Activated naive CD4-positive, alpha-beta T cell (primary cell): ENCODE measurements at places on chromosomes 12 and 14.

- DNase-seq = no peak
These were observed 7.0 kb downstream of the CLEC1B start for GRCh38 chr12:9991876-9992275.

- DNase-seq = no peak
These were observed 46.7 kb downstream of the RIN3 start for GRCh38 chr14:92560106-92560865.

DNA sequence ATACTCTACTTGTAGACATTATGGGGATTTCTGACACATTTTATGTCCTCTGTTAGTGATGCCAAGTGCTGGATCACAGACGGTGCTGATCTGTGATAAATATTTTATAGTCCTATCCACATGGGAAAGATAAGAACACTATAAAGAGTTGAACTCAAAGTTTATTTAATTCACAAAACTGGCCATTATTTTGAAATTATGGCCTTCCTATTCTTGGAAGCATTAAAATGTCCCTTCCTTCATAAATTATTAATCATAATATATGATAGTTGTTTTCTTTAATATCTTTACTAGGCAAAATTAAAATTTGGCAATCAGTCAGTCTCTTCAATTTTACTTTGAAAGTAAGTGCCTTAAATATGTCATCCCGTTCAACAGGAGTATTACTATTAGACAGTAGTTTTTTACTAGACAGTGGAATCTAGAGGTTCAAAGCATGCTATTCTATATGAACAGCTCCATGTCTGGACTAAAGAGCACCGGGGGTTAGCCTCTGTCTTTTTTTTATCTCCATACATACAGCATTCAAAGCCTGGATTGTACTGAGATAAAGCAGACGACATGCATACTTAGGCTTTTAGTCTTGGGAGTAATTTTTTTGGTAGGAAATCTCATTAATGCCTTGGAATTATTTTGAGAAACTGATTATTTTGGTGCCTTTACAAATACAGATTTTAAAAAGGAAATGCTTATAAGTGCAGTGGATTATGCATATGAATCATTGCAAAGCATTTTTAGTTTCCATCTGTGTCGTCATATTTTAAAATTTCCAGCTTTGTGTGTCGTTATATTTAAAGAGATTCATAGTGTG lies 306.1 kb upstream of the RGS6 start:
- no peak for DNase-seq

DNA sequence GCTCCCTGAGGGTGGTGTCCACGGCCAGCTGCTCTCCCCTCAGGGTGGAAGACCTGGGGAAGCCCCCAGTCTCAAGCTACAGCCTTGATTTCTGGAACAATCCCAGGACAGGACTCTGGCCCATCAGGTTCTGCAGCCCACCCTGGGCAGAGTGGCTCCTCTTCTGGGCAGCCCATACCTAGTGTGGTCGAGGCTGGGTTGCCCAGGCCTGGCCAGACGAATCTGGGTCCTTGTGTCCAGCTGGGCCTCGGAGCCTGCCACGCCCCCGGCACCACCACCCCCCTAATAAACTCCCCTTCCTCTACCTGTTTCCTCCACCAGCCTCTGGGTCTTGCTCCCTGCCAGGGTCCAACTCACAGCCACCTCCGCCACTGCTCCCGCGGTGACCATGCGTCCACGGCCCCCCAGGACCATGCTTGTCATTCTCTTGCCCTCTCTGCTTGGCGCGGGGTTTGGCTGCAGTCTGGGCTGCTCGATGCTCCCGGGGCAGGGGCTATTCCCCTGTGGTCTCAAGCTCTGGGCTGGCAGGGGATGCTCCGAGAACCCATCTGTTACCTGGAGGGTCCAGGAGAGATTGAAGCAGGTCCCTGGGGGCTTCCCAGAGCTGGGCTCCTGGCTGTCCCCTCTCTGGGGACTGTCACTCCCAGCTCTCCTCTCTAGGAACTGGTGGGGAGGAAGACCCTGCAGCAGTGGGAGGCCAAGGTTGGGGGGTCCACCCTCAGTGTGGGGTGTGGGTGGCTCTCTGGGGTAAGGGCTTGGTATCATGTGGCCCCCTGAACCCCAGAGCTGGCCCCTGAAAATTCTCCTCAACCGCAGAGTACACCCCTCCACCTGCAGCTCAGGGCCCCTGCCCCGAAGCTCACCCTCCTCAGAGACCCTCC lies 8.7 kb upstream of the GPR132 start:
- DNase-seq = no peak

DNA sequence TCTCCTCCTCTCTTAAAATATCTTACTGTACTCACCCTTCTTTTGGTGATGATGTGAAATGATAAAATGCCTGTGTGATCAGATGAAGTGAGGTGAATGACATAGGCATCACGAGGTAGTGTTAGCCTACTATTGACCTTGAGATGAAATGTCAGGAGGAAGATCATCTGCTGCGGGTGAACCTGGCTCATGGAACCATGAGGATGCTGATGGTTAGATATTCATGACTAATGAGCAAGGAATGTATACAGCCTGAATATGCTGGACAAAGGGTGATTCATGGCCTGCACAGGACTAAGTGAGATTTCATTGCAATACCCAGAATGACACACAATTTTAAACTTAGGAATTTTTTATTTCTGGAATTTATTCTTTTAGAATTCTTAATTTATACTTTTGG lies 89.6 kb downstream of the DAAM1 start:
- no peak for DNase-seq

GRCh38 chr12:122836027-122836921 lies 1.0 kb downstream of the HIP1R start:
- no peak for DNase-seq

- no peak for DNase-seq
These were observed 1.3 kb downstream of the C12orf75 start for GRCh38 chr12:105331805-105332251.
